ENCODE measurements at places on chromosomes 6 and 20.

DNA sequence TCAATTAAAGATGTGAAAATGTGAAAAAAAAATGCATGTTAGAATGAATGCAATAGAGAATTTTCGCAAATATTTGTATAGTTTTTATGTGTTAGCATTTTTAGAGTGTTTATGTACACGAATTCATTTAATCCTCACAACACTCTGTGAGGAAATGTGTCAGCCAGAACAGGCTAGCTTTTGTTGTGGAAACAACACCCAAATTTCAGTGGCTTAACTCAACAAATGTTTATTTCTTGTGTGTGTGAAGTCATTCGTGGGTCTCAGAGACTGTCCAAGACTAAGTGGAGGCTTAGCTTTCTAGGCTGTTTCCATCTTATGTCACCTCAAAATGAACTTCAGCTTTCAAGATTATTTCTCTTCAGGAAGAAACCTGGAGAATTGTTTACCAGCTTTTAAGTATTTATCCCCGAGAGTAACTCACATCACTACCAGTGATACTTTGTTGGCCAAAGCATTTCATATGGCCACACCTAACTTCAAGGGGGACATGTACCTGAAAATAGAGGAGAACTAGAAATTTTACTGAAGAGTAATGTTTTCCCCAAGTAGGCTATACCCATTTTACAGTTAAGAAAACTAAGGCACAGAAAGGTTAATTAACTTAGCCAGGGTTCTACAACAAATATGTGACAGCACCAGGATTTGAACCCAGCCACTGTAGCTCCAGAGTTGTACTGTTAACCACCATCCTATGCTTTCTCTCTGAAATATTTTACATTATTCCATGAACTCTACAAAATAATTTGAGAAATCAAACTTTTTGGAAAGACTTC is 306.1 kb downstream of the QKI start:
- DNase-seq = no peak

DNA sequence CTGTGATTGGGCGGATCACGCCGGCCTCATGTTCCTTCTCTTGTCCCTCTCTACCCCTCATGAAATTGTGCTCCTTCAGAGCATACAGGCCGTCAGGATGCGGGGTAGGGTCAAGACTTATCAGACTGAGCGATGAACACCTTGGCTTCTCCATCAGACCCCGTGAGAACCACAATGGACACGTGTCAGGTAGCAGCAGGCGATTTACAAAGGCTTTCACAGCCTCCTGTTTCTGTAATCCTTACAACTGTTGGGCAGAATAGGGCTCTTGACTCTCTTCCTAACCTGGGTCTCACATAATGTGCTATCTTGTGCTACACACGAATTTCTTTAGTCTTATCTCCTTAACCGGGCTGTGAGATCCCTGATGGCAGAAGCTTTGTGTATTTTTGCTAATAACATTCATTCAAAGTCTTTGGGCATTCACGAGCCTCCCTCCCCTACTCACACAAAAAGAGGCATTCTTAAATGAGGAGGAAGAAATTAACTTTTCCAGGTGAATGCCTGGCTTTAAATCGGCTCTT is 122.9 kb upstream of the SLC22A23 start:
- no peak for DNase-seq

DNA sequence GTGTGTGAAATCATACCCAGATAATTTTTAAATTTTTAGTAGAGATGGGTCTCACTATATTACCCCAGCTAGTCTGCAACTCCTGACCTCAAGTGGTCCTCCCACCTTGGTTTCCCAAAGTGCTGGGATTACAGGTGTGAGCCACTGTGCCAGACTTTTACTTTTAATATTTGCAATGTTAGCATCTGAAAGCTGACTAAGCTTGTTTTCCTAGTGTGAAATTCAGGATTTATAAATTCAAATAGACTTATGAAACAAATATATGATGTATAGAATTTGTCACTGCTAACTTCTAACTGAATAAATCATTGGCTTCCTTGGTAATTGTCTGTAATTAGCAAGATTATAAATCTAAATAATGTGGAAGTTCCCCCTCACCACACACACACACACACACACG is 58.8 kb upstream of the SLC22A23 start:
- DNase-seq = no peak

- no peak for DNase-seq
Observed at GRCh38 chr6:170022827-170023619, 267.9 kb downstream of the DLL1 start.

- no peak for DNase-seq
Observed at GRCh38 chr6:144340541-144341371, 55.6 kb downstream of the UTRN start.

- no peak for DNase-seq
Observed at GRCh38 chr6:20402092-20402341, 338 bp downstream of the E2F3 start.

GRCh38 chr6:106112433-106112832 is 26.3 kb downstream of the PRDM1 start:
- no peak for DNase-seq

DNA sequence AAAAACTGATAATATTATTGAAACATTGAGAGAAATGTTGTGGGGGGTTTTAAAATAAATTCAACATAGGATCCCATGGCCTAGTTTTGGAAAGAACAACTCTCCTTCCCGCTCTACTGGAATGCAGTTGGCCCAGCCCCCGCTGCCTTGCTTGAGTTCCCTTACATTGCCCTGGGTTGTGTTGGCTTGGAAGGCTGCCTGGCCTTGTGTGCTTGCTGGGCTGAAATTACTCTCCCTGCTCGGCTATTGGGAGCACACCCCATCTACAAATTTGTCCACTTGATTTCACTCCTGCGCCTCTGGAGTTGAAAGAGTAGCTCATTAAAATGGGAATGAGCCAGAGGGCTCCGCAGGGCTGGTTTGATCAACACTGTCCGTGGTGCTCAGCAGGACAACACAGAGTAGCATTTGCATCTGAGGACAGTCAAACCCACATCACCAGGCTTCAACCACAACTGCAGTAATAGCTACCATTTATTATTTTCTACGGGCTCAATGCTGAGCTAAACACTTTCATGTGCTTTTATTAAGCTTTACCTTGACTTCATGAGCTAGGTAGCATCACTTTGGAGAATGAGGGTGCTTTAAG is 35.2 kb downstream of the DOK5 start:
- no peak for DNase-seq

DNA sequence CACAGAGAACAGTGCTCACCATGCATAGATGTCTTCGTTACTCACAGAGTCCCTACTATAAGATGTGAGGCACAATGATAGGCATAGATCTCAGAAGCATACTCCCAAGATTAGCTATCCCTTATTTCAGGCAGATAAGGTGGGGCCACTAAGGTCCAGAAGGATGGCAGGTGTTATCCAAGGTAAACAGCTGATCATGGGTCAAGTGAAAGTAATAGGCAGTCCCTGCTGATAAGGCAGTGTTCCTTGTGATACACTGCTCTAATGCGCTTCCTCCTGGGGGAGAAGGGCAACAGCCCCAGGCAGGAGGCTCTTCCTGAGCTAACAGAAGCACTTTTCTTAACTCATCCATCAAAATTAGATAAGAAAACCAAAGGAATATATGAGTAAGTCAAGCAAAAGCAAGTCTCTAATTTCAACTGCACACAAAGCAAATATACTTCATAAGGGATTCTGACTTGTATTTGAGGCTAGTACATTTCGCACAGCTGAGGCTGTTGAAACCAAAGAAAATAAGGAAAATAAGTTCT is 42.2 kb downstream of the METTL24 start:
- no peak for DNase-seq

DNA sequence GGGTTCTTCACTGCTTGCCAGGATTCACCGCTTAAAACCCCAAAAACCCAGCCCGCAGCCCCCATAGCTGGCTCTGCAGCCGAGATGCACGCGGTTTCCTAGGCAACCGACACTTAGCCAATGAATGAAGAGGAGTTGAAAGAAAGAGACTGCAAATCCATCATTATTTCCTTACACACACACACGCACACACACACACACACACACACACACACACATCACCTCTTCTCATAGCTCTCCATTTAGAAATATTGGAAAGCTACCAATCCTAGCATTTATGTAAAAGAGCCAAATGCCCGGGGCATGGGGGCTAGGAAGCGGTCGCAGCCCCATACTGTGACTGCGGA is 3.4 kb upstream of the TUBB2B start:
- no peak for DNase-seq

- no peak for DNase-seq
Observed at GRCh38 chr20:437787-438486, 24.4 kb downstream of the TBC1D20 start.
